ENCODE measurements at places on chromosomes 4 and X. TPM values are rescaled to one million over a fixed set of nuclear protein-coding genes. Genes with fewer than 3 reads are reported as not detected.

Gene HNRNPH2
- 75.5 TPM for total RNA-seq

Gene SH3RF1
- total RNA-seq = 0.94 TPM

Gene MAGEC1
- total RNA-seq = not detected

Gene IL15
- total RNA-seq = 6.5 TPM

Gene GBA3
- 0.10 TPM for total RNA-seq

Gene HPSE
- 9.4 TPM for total RNA-seq

Gene PPP4R3C
- 0.10 TPM for total RNA-seq

Gene TMEM187
- total RNA-seq = 1.8 TPM

Gene LONRF3
- total RNA-seq = 21.0 TPM

Gene ESX1
- not detected for total RNA-seq

Gene NPY1R
- total RNA-seq = not detected

Gene SYTL4
- 2.2 TPM for total RNA-seq

Gene FRMD7
- total RNA-seq = 0.10 TPM

Gene HDX
- 3.4 TPM for total RNA-seq

Gene IGBP1
- 118 TPM for total RNA-seq

Gene SPANXC
- not detected for total RNA-seq

Gene PPEF1
- 0.31 TPM for total RNA-seq

Gene PPP1R2C
- 6.0 TPM for total RNA-seq

Gene CCKAR
- not detected for total RNA-seq

Gene RRH
- not detected for total RNA-seq

Gene SPOCK3
- total RNA-seq = 0.10 TPM

Gene FAM193A
- total RNA-seq = 21.0 TPM

Gene ARSD
- total RNA-seq = 7.3 TPM

Gene CLNK
- 0.52 TPM for total RNA-seq

Gene MXRA5
- not detected for total RNA-seq

Gene HTN3
- not detected for total RNA-seq

All from mononuclear cell (primary cell).